ENCODE measurements at places on chromosomes 1 and 21. TPM values are rescaled to one million over a fixed set of nuclear protein-coding genes. Genes with fewer than 3 reads are reported as not detected.
A peak's percentile ranks its signal among the peaks of the same experiment; 100 is the strongest.

- peak overlapping the region; percentile 56 for H3K27ac ChIP-seq
- DNase-seq = no peak
- no peaks in the 10 kb centered on the region for H3K27me3 ChIP-seq
- peak overlapping the region; percentile 2 for H3K4me3 ChIP-seq
- peaks cover 65% of the 10 kb centered on the region for H3K4me1 ChIP-seq
These were observed 34.1 kb downstream of the NFIA start for GRCh38 chr1:61116421-61116820.

DNA sequence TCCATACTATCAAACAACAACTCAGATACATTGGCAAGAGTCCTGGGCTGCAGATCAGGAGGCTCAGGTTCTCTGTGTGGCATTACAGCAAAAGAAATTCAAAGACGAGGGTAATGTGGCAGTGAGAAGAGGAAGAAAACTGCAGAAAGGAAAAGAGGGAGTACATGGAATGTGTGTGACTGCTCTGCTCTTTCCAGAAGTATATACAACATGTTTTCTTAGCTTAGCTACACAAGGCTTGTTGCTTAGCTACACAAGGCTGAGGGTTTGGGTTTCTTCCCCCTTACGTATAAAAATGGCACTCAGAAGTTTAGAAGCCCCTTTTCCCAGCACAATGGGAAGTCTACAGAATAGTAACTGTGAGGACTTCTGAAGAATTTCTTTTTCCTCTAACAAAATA lies 86.0 kb downstream of the PRRX1 start:
- H3K4me3 ChIP-seq = no peak overlapping the region
- no peak overlapping the region for H3K27ac ChIP-seq
- no peak for DNase-seq
- H3K36me3 ChIP-seq = no peaks in the 10 kb centered on the region

- H3K36me3 ChIP-seq = no peaks in the 10 kb centered on the region
- H3K27me3 ChIP-seq = peaks cover 71% of the 10 kb centered on the region
- peak within 1 kb of the TSS; percentile 33 for H3K4me3 ChIP-seq
- peak within 1 kb of the TSS; percentile 33 for H3K27ac ChIP-seq
- no peak for DNase-seq
- H3K4me1 ChIP-seq = peaks cover 13% of the 10 kb centered on the region
These were observed at the start of gene ST6GALNAC5 for GRCh38 chr1:76867342-76868130. Gene ST6GALNAC5, plus strand, starts transcription at chr1:76867480.

DNA sequence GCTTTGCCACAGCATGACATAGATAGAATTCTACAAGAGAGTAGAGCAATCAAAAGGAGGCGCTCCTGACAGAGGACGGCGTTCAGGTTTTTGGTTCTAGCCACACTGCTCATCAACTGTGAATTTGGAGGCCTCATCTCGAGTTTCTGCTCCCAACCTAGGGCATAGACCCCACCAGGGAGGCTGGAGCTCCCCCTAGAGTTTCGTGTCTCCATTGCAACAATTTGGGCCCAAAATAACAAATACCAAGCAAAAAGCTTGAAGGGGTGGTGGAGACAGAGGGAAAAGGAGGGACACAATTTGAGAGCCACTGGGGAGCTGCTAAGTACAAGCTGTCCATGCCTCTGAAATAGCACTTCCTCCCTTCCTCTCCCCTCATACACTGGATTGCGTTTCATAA lies 297.0 kb downstream of the GPATCH2 start:
- H3K4me1 ChIP-seq = peaks cover 3% of the 10 kb centered on the region
- no peak for DNase-seq
- no peaks in the 10 kb centered on the region for H3K36me3 ChIP-seq
- H3K4me3 ChIP-seq = no peak overlapping the region
- no peaks in the 10 kb centered on the region for H3K27me3 ChIP-seq
- no peak overlapping the region for H3K27ac ChIP-seq

- H3K27ac ChIP-seq = no peak overlapping the region
- peaks cover 47% of the 10 kb centered on the region for H3K36me3 ChIP-seq
- no peaks in the 10 kb centered on the region for H3K4me1 ChIP-seq
These were observed 48.6 kb downstream of the TRAF5 start for GRCh38 chr1:211375146-211375818.

GRCh38 chr1:111364690-111365089 lies 62.8 kb downstream of the OVGP1 start:
- no peak overlapping the region for H3K4me3 ChIP-seq
- DNase-seq = no peak
- H3K27ac ChIP-seq = no peak overlapping the region
- H3K27me3 ChIP-seq = peaks cover 20% of the 10 kb centered on the region
- H3K4me1 ChIP-seq = peaks cover 6% of the 10 kb centered on the region
- no peaks in the 10 kb centered on the region for H3K36me3 ChIP-seq

DNA sequence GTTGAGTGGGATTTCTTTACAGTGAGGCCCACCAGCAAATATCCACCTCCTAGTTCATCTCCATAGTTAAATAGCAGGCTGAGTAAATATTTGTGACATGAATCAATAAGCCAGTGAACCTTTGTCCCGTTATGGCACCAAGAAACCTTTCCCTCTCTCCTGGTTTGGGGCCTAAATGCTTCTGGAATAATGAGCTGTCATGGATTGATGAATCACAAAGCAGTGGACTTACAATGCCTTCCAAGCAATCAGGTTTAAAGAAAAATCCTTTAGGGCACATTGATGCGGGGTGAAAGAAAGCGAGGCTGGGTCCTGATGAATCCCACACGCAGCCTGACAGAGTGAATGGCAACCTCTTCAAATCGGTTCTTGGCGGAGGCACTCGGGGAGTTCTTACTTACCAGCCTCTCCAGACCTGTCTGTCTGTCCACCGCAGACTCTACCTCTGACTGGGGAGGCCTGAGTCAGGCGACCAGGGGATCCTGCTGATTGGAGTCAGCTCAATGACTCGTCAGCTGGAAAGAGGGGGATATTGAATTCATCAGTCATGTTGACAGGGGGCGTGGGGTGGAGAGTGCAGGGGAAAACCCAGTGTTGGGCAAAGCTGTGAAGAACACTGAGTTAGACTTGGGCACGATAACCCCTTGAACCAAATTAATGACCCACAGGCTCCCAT lies 247.3 kb downstream of the PLPP3 start:
- H3K4me3 ChIP-seq = no peak overlapping the region
- no peaks in the 10 kb centered on the region for H3K27me3 ChIP-seq
- H3K27ac ChIP-seq = no peak overlapping the region
- no peaks in the 10 kb centered on the region for H3K36me3 ChIP-seq
- DNase-seq = no peak

DNA sequence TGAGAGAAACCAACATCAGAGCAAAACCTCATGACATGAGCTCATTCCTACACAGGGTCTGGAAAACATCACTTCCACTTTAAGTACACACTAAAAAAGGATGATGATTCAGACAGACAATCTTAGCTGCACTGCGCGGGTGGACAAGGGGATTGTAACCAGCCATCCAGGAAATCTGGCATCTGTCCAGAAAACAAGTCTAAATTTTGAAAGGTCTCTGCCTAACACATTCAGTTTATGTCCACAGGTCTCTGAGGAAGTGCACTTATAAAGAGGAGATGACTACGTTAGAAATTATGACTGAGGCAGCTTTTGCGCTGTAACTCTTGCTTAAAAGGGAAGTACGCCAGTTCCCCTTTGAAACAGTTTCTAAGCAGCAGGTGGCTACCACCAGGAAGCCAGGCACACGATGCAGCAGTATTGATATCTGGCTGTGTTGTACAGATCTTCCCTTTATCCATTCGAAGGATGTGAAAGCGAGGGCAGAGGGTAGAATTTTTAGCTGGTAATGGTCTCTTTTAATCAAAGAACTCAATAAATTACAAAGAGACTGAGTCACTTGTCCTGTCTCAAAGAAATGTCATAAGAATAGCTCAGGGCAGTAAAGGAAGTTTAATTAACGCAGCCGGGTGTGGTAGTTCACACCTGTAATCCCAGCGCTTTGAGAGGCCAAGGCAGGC lies 128.0 kb downstream of the SETD4 start:
- H3K27me3 ChIP-seq = no peaks in the 10 kb centered on the region
- H3K4me1 ChIP-seq = peaks cover 33% of the 10 kb centered on the region
- H3K27ac ChIP-seq = peak overlapping the region; percentile 75
- H3K36me3 ChIP-seq = no peaks in the 10 kb centered on the region
- H3K4me3 ChIP-seq = no peak overlapping the region

GRCh38 chr1:20107796-20108195 lies 11.5 kb downstream of the PLA2G2D start:
- DNase-seq = no peak
- no peak overlapping the region for H3K4me3 ChIP-seq
- H3K27me3 ChIP-seq = no peaks in the 10 kb centered on the region
- H3K27ac ChIP-seq = no peak overlapping the region
- no peaks in the 10 kb centered on the region for H3K36me3 ChIP-seq

DNA sequence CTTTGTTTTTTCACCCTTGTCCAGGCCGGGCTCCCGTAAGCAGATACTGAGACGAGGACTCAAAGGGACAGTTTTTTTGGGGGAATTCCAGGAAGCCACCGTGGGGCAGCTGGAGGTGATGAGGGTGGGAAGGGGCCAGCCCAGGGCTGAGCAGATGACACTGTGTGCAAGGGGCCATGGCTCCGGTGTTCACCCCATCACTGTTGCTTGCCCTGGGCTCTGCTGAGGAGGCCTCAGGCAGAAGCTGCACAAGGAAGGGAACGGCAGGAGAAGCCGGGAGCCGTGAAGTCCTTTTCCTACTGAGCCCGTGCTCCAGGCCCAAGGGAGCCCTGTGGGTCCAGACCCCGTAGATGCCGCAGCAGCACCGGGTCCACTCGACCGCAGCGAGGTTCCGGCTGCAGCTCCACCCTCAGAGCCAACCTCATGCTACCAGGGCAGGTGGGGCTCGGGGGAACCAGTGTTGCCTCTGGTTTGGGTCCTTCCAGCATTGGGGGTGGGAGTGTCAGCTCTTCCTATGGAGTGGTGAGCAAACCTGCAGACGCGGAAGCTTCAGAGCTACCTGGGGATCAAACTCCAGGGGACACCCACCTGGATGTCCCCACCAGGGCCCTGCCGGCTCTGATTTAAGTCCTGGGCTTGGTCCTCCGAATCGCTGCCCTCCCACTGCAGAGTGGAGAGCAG lies 4.3 kb upstream of the CALML6 start:
- no peaks in the 10 kb centered on the region for H3K36me3 ChIP-seq
- H3K27me3 ChIP-seq = no peaks in the 10 kb centered on the region
- peaks cover 34% of the 10 kb centered on the region for H3K4me1 ChIP-seq
- no peak overlapping the region for H3K27ac ChIP-seq
- peak; percentile 22 for DNase-seq

GRCh38 chr1:212606395-212607205 lies 2.0 kb upstream of the ATF3 start:
- peak overlapping the region; percentile 98 for H3K27ac ChIP-seq
- peaks cover 48% of the 10 kb centered on the region for H3K4me1 ChIP-seq
- H3K36me3 ChIP-seq = no peaks in the 10 kb centered on the region
- no peaks in the 10 kb centered on the region for H3K27me3 ChIP-seq

DNA sequence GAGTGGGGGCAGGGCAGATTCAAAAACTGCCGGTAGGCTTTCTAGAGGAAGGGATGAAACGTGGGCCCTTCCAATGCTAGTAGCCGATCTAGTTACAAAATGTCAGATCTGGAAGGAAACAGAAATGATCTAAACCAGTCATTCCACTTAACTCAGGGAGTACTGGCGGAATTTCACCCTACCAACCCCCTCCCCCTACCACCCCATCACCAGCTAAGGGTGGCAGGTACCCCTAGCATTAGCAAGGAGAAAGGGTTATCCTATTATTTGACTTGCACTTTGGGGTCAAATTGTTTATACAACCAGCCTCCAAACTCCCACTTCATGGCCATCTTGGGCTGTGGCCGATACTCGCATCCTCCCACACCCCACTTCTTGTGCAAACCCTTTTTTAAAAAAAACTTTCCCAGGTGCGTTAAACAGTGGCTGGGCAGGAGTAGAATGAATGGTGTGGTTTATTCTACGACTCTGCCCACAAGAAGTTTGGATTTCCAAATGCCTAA lies 644 bp upstream of the MRPL24 start:
- H3K36me3 ChIP-seq = peaks cover 42% of the 10 kb centered on the region
- peaks cover 32% of the 10 kb centered on the region for H3K4me1 ChIP-seq
- H3K4me3 ChIP-seq = peak overlapping the region; percentile 78
- H3K27me3 ChIP-seq = no peaks in the 10 kb centered on the region
- no peak for DNase-seq

DNA sequence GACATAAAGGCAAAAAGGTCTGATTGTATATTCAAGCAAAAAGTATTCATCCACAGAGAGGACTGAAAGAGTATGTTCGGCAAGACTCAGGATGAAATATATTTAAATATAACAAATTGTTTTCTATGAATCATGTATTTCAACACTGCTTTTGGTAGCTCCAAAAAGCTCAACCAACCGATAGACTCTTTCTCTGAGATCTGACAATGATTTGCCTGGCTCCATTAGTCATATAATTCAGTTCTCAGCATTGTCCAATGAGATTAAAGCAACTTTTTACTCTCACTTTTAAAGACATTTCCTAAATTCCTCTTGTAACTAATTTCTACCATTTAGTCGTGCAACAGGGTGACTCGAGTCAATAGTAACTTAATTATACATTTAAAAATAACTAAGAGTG lies 319.1 kb upstream of the GREM2 start:
- no peak overlapping the region for H3K27ac ChIP-seq
- H3K4me1 ChIP-seq = no peaks in the 10 kb centered on the region
- no peak overlapping the region for H3K4me3 ChIP-seq
- no peaks in the 10 kb centered on the region for H3K36me3 ChIP-seq
- no peak for DNase-seq

GRCh38 chr1:96472471-96472870 lies 249.1 kb upstream of the PTBP2 start:
- H3K27ac ChIP-seq = no peak overlapping the region
- no peak overlapping the region for H3K4me3 ChIP-seq
- H3K27me3 ChIP-seq = no peaks in the 10 kb centered on the region
- no peaks in the 10 kb centered on the region for H3K4me1 ChIP-seq
- DNase-seq = no peak

DNA sequence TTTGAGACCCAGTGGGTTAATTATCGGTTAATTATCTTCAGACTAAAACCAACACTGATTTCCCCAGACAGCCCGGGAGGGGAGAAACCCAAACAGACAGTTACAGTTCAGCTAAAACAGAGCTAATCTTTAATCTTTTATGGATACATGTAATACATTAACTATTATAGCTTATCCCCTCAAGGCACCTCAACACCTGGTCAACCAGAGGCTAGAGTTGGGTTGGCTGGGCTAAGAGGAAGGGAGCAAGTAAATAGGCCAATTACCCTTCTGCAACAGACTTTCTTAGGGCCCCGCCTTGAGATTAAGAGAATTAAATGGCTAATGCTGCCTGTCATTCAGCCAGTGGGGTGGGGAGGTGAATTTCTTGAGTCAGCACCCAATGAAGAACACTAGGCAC lies 6.6 kb upstream of the MED18 start:
- no peak for DNase-seq
- H3K4me1 ChIP-seq = no peaks in the 10 kb centered on the region
- H3K36me3 ChIP-seq = no peaks in the 10 kb centered on the region
- H3K27me3 ChIP-seq = no peaks in the 10 kb centered on the region

GRCh38 chr1:54574158-54574778 lies 26.2 kb downstream of the ACOT11 start:
- no peaks in the 10 kb centered on the region for H3K27me3 ChIP-seq
- H3K4me1 ChIP-seq = peaks cover 4% of the 10 kb centered on the region
- H3K4me3 ChIP-seq = no peak overlapping the region
- peak overlapping the region; percentile 87 for H3K27ac ChIP-seq
- no peaks in the 10 kb centered on the region for H3K36me3 ChIP-seq

GRCh38 chr1:198444792-198445191 lies 95.7 kb downstream of the ATP6V1G3 start:
- no peaks in the 10 kb centered on the region for H3K36me3 ChIP-seq
- no peak overlapping the region for H3K4me3 ChIP-seq
- no peak for DNase-seq
- no peaks in the 10 kb centered on the region for H3K4me1 ChIP-seq

SPSB1 gene
- total RNA-seq = 7.7 TPM

CCDC181 gene
- total RNA-seq = 1.2 TPM

RIMS3 gene
- total RNA-seq = 1.3 TPM

PIGR gene
- not detected for total RNA-seq

TUT4 gene
- total RNA-seq = 32.1 TPM

KIRREL1 gene
- total RNA-seq = 18.3 TPM

SELP gene
- 7.4 TPM for total RNA-seq

BMP8B gene
- total RNA-seq = 0.19 TPM

Data from heart left ventricle (tissue), 16 donors.